ENCODE measurements at places on chromosomes 3 and 15.

DNA sequence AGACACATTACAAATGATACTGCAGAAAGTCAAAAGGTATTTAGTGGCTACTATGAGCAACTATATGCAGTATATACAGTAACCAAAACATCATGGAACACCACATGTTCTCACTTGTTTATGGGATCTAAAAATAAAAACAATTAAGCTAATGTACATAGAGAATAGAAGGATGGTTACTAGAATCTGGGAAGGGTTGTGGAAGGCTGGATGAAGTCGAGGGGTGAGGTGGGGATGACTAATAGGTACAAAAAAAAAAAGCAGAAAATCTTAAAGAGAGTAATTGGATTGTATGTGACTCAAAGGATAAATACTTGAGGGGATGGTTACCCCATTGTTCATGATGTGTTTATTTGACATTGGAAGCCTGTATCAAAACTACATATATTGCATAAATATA lies 848.8 kb upstream of the GBE1 start:
- no peak overlapping the region for H3K27ac ChIP-seq
- H3K27me3 ChIP-seq: no peaks in the 10 kb centered on the region

DNA sequence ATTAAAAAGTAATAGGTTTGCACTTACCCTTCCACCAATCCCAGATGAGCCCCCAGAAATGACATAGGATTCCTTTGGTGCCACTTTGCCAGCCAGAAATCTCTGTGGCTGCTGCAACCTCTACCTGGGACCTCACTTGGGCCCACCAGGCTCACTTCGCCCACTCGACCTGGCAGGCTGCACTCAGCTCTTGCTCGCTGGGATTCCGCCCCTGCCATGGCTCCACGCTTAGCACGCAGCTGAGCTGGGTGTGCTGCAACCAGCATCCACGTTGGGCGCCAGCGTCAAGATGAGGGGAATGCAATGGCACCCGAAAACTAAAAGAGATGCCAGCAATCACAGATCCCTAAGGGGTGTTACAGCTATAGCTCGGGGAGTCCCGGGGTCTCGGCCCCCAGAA lies 761.0 kb downstream of the NAALADL2 start:
- H3K4me3 ChIP-seq: no peak overlapping the region
- H3K4me1 ChIP-seq: no peaks in the 10 kb centered on the region
- no peak overlapping the region for H3K27ac ChIP-seq
- H3K27me3 ChIP-seq: no peaks in the 10 kb centered on the region

GRCh38 chr3:141343865-141344271 lies 24.4 kb upstream of the ZBTB38 start:
- H3K27ac ChIP-seq: no peak overlapping the region
- H3K27me3 ChIP-seq: no peaks in the 10 kb centered on the region
- DNase-seq: no peak
- no peak overlapping the region for H3K4me3 ChIP-seq
- H3K4me1 ChIP-seq: no peaks in the 10 kb centered on the region
- no peaks in the 10 kb centered on the region for H3K36me3 ChIP-seq

DNA sequence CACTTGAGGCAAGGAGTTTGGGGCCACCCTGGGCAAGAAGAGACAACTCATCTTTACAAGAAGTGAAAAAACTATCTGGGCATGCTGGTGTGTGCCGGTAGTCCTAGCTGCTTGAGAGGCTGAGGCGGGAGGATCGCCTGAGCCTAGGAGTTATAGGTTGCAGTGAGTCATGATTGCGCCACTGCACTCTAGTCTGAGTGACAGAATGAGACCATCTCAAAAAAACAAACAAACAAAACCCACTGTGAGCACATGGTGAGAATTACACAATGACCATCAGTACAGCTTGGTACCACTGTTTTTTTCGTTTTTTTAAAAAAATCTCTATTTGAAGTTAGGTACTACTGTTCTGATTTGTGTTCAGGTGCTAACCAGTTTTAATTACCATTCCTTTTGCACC lies 13.6 kb downstream of the VPS39 start:
- H3K36me3 ChIP-seq: peaks cover 56% of the 10 kb centered on the region
- H3K27ac ChIP-seq: no peak overlapping the region
- no peaks in the 10 kb centered on the region for H3K4me1 ChIP-seq
- H3K4me3 ChIP-seq: no peak overlapping the region
- no peak for DNase-seq
- no peaks in the 10 kb centered on the region for H3K27me3 ChIP-seq

- no peaks in the 10 kb centered on the region for H3K4me1 ChIP-seq
- no peaks in the 10 kb centered on the region for H3K36me3 ChIP-seq
- no peak within 1 kb of the TSS for H3K27ac ChIP-seq
- H3K4me3 ChIP-seq: no peak within 1 kb of the TSS
- DNase-seq: no peak
Observed at GRCh38 chr15:32641517-32642059, at the start of gene SCG5. SCG5 (plus strand) TSS chr15:32641710; CDS start chr15:32643593, 1,883 bp downstream.

DNA sequence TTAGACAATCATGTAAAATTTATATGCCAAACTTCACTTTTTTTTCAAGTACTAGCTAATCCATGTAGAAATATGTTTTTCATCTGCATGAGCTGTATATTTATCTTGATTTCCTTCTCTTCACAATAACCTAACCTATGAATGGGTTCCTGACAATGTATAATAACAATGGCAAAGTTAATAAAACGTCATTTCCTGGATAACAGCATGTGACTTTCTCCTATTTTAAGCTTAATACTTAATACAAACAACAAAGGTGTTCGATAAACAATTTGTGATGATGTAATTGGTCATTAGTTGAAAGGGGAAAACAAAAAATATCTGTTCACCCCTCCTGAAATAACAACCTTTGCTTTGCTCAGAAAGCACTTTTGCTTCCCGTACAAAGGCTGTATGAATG lies 20.4 kb downstream of the CD200 start:
- no peaks in the 10 kb centered on the region for H3K27me3 ChIP-seq
- H3K4me1 ChIP-seq: peaks cover 5% of the 10 kb centered on the region
- no peaks in the 10 kb centered on the region for H3K36me3 ChIP-seq
- no peak overlapping the region for H3K4me3 ChIP-seq

DNA sequence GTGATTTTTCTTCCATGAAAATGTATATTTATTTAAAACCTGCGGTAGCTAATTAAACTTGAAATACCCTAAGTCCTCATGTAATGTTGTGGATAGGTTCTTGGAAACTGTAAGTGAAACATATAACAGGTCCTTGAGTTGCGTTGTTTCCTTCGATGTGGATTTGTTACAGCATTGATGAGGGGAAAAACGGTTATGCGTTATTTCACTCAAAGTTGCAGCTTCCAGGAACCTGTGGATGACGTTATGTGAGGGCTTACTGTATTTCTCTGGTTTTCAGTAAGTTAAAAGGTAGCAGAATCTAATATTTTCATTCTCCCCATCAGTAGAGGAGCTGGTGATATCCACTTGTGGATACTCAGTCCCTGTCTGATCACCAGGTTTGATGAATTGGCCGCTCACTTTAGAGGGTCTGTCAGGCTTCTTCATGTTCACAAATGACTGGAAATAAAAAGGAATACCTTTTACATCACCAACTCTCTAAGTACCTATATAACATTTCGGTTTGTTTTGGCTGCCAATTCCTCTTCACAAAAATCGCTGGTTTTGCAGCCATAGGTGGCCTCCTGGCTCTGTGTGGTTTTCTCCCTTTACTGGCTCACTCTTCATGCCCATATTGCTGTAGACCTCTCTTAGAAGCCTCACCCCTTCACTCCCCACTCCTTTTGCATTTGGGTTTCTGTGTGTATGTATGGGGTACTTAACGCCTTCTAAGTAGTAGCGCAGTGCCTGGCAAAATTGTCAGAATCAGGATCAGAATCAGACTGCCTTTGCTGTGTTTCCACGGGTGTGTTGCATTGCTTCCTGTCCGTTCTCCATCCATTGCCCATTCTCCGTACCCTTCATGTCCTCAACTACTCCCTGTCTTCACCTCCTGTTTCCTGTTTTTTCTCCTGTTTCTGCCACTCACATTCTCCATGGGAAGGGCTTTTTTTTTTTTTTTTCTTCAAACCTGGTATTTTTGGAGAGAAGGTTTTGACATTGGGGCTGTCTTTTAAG lies 112.6 kb downstream of the FNDC3B start:
- H3K36me3 ChIP-seq: no peaks in the 10 kb centered on the region
- no peaks in the 10 kb centered on the region for H3K27me3 ChIP-seq
- H3K4me3 ChIP-seq: no peak overlapping the region
- H3K4me1 ChIP-seq: peaks cover 22% of the 10 kb centered on the region
- DNase-seq: no peak

DNA sequence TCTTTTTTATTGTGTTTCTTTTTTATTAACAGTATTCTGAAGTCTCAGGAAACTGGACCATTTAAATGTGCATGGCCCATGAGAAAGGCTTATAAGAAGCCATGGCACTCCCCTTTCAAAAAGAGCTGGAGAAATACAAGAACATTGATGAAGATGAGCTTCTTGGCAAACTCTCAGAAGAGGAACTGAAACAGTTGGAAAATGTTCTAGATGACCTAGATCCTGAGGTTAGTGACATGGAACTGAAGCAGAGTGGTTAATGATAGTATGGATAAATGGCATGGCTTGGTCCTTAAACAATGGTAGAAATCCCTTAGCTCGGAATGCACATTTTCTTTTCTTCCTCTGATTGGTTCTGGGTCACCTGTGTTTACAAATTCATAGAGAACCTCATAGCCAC lies 14.9 kb downstream of the TMOD2 start:
- peaks cover 10% of the 10 kb centered on the region for H3K36me3 ChIP-seq
- H3K27me3 ChIP-seq: no peaks in the 10 kb centered on the region
- H3K4me3 ChIP-seq: no peak overlapping the region
- no peak for DNase-seq

- no peak for DNase-seq
- no peak overlapping the region for H3K4me3 ChIP-seq
- no peaks in the 10 kb centered on the region for H3K36me3 ChIP-seq
- H3K27ac ChIP-seq: no peak overlapping the region
Observed at GRCh38 chr3:46516521-46516920, 18.7 kb downstream of the RTP3 start.

GRCh38 chr3:188052169-188053035 lies 101.6 kb upstream of the LPP start:
- DNase-seq: no peak
- H3K36me3 ChIP-seq: no peaks in the 10 kb centered on the region
- H3K4me3 ChIP-seq: no peak overlapping the region
- peaks cover 20% of the 10 kb centered on the region for H3K4me1 ChIP-seq

- H3K4me3 ChIP-seq: no peak overlapping the region
- peaks cover 29% of the 10 kb centered on the region for H3K4me1 ChIP-seq
- H3K36me3 ChIP-seq: peaks cover 37% of the 10 kb centered on the region
- no peak for DNase-seq
Observed at GRCh38 chr3:134483195-134483900, 2.4 kb downstream of the ANAPC13 start.

DNA sequence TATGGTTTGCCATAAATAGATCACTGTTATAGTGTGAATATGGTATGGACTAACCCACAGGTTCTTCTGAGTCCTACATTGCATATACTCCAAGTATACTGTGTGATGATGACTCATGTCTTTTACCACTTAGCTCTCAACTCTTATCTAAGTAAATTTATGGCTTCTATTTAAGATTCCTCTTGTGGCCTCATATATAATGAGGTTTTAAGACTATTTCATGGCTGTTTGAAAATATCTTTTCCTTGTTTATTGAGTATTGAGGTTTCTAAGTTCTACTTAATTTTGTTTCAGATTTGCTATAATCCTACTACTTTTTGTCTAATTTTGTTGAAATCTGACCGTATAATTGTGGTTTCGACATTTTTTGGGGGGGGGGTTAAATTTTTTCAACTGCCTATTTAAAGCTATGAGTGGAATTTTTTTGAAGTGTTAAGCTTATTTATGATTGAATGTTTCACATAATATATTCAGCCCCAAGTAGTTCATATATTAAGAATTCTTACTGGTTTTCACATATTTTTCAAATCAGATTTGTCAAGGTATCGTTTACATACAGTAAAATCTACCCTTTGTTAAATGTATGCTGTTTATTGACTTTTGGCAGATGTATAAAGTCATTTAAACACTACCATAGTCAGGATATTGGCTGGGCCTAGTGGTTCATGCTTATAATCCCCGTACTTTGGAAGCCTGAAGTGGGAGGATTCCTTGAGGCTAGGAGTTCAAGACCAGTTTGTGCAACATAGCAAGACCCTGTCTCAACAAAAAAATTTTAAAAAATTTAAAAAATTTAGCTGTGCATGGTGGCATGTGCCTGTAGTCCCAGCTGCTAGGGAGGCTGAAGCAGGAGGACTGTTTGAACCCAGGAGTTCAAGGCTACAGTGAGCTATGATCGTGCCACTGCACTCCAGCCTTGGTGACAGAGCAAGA lies 11.7 kb downstream of the SLC25A36 start:
- no peak overlapping the region for H3K27ac ChIP-seq
- H3K36me3 ChIP-seq: peaks cover 15% of the 10 kb centered on the region
- DNase-seq: no peak
- H3K4me1 ChIP-seq: no peaks in the 10 kb centered on the region
- no peak overlapping the region for H3K4me3 ChIP-seq
